ENCODE measurements at places on chromosomes 3 and 15. TPM values are rescaled to one million over a fixed set of nuclear protein-coding genes. Genes with fewer than 3 reads are reported as not detected.

The SKIC8 gene
- total RNA-seq = 79.5 TPM

The IL5RA gene
- total RNA-seq = 1.3 TPM

The LRTM1 gene
- total RNA-seq = not detected

The SCG5 gene
- 134 TPM for total RNA-seq

The ARGFX gene
- not detected for total RNA-seq

The MYL3 gene
- total RNA-seq = not detected

The TRIP4 gene
- total RNA-seq = 24.7 TPM

The WNT7A gene
- total RNA-seq = 10.6 TPM

Data from parietal lobe (tissue), 2 donors.